Common myeloid progenitor, CD34-positive (primary cell): ENCODE measurements at places on chromosomes 3 and 15.

GRCh38 chr15:91890614-91891013 is 37.1 kb downstream of the SLCO3A1 start:
- DNase-seq, result no peak

DNA sequence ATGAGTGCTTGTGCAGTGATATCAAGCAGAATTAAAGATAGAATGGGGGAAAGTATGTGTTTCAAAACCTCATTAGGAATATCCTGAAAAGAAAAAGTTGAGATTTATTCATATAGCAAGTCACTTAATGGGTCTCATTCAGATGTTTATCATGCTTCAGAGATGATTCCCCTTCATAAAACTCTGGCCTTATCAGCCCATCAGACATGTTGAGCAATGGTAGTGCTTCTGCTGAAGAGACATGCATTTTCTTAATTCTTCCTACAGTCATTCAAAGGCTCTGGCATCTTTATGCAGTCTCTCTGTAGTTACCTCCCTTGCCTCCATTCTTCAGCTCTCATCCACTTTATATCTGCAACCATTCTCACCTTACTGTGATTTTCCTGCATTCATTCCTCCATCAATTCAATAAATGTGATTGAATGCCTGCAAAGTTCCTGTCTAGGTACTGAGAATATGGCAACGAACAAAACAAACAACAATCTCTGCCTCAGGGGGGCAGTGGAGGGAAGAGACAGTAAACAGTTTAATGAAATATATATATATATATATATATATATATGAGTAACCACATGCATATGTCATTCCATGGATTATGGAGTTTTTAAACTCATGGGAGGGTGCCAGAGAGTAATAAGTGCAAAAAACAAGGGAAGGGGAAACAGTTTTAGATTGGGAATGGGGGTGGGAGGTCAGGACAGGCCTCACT is 138.5 kb downstream of the NECTIN3 start:
- no peak for DNase-seq

GRCh38 chr3:87350367-87351199 is 74.2 kb upstream of the POU1F1 start:
- peak; percentile 59 for DNase-seq

DNA sequence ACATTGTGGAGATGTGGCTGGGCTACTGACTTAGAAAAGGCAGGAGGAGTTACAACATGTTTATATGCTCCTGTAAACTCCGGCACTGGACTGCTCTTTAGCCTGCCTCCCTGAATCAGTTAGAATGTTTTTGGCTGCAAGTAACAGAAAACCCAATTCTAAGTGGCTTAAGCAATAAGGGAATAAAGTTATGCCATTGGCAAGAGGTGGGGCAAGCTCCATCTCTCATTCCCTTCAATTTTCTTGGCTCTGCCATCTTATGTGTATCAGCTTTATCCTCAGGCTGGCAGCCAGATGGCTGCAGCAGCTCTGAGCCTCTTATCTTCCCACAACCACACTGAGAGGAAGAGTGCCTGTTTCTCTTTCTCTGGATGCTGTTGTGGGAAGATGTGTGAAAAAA is 22.4 kb upstream of the MEIS2 start:
- DNase-seq, result no peak
